Fibroblast of skin of scalp (primary cell): ENCODE measurements at places on chromosomes 7 and 10.
A peak's percentile ranks its signal among the peaks of the same experiment; 100 is the strongest.

- peak; percentile 29 for DNase-seq
Measured at GRCh38 chr7:107982918-107983389, 20.0 kb downstream of the LAMB1 start.

GRCh38 chr7:98162758-98163157, 48.5 kb upstream of the BHLHA15 start:
- DNase-seq, result no peak

DNA sequence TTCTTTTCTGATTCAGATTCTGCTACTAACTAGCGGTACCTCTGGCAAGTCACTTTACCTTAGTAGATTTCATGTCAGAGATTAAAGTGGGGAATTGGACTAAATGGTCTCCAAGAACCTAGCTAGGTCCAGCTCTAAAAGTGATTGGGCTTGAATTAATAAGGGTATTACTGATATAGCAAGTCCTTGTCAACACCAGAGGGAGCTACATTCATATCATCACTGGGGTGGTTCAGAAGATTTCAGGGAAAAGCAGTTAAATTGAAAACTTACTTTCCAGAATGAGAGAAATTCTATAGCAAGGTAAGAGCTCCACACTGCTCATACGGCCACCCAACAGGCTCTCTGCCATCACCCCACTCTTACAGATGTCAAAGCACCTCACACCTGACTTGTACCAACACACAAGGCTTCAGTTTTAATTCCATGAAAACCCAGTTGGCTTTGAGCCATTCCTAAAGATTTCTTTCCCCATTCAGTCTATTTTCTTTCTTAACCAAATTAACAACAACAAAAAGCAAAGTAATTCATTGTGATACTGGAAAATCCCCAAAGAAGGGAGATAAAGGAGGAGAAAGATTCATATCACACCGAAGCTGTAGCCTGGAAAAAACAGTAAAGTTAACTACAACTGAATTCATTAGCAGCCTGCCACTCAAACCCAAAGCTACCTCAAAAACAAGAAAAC, 38.0 kb upstream of the SPOCK2 start:
- peak; percentile 57 for DNase-seq

GRCh38 chr10:61399406-61399805, 53.8 kb downstream of the TMEM26 start:
- peak; percentile 41 for DNase-seq

GRCh38 chr10:68876246-68877138, 24.6 kb upstream of the DDX50 start:
- no peak for DNase-seq
